ENCODE measurements at places on chromosomes 11 and 22.

- DNase-seq, result peak; percentile 39
Observed at GRCh38 chr11:121448431-121448941, 3.6 kb upstream of the SORL1 start.

- DNase-seq, result no peak
Observed at GRCh38 chr11:61066645-61067044, 35.6 kb upstream of the CD5 start.

- DNase-seq, result no peak
Observed at GRCh38 chr22:24588757-24589481, 4.0 kb downstream of the LRRC75B start.

DNA sequence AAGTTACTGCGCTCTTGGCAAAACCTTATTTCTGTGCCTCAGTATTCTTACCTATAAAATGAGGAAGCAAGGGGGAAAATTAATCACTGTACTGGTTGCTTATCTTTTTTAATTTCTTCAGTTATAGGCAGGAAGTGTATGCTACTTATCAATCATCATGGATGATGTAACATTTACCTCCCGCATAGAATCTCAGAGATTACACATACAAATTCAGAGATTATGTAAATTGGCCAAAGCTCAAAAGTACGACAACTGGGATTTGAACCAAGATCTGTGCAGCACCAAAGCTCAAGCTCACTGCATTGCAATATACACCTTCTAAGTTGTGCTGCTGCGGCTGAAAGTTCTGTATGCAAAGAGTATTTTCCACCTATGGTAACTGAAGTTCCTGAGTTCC lies 83.0 kb downstream of the PDHX start:
- peak; percentile 19 for DNase-seq
